Testis (tissue), 5 donors: ENCODE measurements at places on chromosomes 7 and 10. TPM values are rescaled to one million over a fixed set of nuclear protein-coding genes. Genes with fewer than 3 reads are reported as not detected.

- DNase-seq: no peak
Observed at GRCh38 chr10:126049759-126050700, 153.7 kb downstream of the FANK1 start.

- DNase-seq: no peak
Observed at GRCh38 chr10:115026056-115026745, 67.0 kb upstream of the ATRNL1 start.

DNA sequence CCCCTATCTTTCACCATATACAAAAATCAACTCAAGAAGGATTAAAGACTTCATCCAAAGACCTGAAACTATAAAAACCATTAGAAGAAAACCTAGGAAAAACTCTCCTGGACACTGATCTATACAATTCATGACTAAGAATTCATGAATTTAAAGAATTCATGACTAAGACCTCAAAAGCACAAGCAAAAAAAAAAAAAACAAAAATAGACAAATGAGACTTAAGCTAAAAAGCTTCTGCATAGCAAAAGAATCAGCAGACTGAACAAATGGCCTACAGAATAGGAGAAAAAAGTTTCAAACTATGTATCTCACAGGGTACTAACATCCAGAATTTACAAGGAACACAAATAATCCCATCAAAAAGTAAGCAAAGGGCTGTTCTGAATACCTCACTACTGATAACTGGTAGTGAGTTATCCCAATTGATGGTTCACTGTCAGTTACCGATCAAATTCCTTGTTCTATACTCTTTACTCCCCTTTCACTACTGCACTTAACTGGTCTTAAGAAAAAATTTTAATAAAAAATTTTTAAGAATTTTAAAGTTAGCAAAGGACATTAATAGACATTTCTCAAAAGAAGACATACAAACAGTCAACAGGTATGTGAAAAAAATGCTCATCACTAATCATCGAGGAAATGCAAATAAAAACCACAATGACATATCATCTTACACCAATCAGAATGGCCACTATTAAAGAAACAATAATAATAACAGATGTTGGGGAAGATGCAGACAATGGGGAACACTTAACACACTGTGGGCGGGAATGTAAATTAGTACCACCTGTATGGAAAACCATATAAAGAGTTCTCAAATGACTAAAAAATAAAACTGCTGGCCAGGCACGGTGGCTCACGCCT lies 33.2 kb downstream of the KMT2C start:
- DNase-seq: no peak

DNA sequence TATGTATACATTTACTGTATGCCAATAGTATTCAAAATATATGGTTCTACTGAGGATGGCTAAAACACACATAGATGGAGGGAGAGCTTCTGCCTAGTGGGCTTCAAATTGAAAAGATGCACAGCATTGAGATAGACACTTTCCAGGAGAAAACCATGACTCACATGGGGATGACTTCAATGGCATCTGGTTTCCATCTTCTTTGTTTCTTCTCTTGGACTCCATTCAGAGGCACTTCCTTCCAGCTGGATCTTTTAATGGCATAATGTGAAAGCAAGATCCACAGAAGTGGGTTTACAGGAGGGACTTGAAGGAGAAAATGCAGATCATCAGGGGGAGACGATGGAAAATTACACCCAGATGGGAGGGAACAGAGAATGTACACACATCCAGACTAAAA lies 84.9 kb downstream of the ZNF365 start:
- DNase-seq: no peak

DNA sequence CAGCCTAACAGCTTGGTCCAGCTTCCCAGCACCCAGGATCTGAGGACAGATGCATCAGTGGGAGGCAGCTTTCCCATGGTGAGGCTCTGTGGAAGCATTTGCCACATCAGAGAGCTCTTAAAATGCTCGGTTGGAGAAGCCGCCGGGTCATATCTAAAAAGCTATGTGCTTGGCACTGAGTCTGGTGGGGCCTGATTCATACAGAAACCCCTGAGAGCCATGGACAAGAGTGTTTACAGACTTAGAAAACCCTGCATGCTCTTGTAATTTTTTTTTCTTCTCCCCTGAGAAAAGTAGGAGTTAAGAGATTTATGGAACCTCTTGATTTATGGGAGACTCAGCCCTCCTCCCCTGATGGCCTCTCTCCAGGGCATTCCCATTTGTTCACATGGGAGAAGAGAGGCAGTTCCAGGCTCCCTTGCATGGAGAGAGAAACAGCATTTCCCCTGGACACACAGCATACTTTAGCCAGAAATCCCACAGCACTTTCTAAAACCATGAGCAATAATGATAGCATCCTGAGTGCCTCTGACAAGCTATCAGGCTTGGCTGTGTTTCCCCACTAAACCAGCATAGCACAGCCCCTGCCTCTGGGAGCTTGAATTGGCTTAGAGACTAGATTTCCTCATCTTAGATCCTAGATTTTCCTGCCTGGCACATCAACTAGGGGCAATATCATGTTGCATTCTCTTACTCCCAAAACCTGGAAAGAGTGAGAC lies 322.1 kb upstream of the AUTS2 start:
- DNase-seq: no peak

GRCh38 chr10:45640941-45641340 lies 31.6 kb downstream of the ZFAND4 start:
- no peak for DNase-seq

DNA sequence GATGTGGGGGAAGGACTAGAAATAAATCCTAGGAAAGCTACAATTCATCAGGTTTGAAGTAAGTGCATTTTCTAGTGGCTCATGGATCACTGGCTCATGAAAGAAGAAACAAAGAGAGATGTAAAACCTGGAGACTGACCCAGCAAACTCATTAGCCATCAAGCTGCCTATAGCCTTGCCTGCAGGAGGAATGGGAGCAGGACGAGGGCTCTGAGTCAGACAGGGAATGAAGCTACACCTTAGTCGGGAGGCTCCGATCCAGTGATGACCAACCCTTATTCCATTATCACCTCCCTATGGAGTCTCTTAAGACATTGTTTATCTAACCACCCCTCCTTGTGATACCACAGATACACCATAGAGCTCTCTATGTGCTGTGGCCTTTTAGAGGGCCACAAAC lies 112.5 kb upstream of the WDR11 start:
- no peak for DNase-seq

DNA sequence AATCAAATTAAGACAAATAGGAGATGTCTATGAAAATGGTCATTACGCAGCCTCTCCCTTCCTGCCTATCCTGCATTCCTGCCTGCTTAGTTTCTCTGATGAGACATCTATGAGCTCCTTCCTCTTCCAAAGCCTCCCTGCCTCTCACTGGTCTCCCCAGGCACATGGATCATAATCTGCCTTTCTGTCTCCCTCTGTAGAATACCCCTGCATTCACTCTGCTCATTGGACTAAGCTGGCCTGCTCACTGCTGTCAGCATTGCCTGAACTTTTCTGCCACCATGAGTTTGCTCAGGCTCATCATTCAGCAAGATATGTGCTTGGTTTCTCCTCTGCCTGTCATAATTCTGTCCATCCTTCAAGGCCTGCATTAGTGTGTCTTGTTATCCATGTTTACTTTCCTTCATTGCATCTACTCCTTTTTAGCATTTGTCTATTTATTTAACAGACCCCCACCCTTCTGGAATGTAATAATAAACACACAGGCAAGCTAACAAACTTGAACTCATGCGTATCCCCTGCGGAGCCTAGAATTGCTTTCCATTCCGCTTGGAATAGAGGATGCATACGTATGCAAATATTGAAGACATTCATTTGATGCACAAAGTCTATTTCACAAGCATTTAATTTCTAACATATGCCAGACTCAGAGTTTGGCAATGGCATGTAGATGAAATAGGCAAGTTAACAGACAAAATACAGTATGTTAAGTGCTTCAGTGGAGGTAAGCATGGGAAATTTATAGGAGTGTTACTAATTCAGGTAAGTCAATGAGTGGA lies 88.3 kb downstream of the PTPRZ1 start:
- DNase-seq: no peak

DNA sequence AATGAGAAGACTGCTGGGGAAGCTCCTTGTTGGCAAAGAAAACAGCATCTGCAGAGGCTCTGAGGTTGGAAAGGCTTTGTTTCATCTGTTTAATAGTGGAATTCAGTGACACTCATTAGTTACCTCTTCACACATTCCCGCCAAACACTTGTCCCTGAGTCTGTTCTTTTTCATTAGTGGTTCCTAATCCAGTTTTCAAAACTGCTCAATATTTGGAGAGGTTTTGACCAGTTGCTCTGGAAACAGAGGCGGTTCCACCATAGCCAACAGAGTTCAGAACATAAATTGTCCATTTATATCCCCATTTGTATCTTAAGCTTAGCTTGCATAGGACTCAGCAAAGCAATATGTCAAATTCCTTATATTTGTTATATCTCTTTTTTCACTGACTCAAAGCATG lies 754.6 kb downstream of the AUTS2 start:
- no peak for DNase-seq

DNA sequence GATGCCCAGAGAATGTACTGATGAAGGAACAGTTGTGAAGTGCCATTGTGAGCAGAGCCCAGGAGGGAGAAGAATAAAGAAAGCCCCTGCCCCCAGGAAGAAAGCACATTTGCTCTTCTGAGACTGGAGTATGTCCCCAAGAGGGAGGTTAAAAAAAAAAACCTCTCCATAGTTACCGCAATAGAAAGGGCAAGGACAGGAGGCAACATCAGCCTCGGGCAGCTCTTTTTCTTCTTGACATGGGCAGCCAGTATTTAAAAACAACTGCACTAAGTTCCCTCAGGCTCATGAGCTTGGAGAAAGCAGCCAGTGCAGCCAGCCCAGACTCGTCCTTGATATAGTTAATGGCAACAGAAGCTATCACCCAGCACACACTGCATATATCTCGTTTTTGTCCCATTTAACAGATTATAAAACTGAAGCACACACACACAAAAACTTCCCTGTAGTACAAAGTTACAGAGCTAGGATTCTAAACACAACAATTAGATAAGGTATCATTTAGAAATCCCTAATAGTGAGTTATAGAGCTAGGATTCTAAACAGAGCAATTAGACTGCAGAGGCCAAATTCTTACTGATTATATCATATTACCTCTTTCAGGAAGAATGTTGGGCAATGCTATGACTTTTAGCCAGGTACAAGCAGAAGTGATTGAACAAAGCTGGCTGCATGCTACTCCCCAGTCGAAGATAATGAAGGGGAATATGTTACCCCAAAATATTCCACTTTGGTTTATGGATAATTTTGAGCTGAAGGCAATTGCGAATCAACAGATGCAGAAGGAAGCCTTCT lies 823.5 kb downstream of the GRID1 start:
- no peak for DNase-seq

GRCh38 chr10:43126759-43127424 lies 11.4 kb upstream of the CSGALNACT2 start:
- DNase-seq: peak; percentile 2

- peak; percentile 15 for DNase-seq
Observed at GRCh38 chr7:106720641-106721040, 59.7 kb upstream of the CCDC71L start.

DNA sequence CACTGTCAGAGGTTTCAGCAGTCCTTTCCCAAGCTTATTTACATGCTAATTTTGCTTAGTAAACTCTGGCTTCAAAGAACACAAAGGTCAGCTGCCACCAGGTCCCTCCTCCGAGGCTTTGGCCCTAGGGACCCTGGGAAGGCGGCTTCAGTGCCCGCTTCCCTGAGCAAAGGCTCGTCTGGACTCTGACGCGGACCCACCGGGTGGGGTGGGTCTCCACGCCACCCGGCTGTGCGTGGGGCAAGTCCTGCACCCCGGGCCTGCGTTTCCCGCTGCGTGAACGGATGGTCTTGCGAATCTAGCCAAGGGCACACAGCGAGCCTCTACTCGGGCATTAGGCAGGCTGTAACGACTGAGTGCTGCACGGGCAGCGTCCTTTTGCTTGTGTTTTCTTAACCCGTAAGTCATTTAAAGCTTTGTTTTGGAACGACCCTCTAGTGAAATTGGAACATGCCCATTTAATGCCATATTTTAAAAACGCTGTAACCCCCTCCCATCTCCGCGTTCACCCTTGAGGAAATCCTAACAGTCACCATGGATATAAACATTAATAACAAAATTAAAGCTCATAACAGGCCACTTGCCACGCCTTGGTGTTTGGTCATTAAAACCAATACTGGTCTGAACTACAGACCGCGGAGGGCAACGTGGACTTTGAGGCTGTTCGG lies 828 bp downstream of the BNIP3 start:
- DNase-seq: peak; percentile 44

DNA sequence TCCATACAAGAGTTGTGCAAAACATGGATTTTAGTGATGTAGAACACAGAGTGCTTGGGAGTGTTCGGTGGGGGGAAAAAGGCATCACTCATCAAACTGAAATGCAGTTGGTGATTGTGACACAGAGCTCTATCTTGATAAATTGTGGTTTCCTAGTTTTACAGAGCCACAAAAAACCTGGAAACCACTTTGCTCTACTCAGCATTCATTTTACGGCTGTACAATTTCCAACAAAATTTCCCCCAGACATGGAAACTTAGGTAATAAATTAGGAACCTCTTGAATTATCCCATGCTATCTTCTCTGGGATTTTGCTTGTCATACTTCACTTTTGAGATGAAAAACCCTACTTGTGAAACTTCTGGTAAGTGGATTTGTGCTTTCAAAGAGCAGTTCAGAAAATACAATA lies 614.9 kb upstream of the FZD8 start:
- DNase-seq: no peak

GRCh38 chr7:8585591-8585990 lies 152.2 kb downstream of the NXPH1 start:
- no peak for DNase-seq

GRCh38 chr7:48213226-48213625 lies 42.0 kb downstream of the ABCA13 start:
- no peak for DNase-seq

DNA sequence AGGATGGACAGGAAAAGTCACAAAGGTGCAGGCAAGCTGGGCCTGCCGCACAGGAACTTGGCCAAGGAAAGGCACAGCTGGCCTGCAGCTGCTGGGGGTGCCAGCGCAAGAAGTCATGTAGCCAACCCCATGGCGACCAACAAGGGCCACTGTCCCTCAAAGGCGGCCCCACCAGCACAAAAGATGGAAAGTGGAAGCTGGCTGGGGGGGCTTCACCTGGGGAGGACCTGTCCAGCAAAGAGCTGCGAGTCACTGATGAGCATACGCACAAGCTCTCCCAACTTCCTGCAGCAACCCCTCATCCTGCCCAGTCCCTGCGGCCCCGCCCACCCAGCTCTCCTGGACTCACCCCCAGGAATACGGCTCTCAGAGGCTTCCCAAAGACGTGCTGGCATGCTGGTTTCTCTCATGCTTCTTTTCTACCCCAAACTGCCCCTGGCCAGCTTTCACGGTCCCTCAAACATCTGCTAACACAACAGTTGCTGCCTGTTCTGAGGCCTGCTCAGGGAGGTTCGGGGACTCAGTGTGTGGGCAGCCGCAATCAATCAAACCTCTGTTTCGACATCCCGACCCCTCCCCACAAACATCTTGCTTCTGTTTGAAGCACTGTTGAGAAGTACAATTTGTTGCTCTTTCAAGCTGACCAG lies 67.6 kb downstream of the FAM53B start:
- DNase-seq: no peak

The MYO3A gene
- total RNA-seq: 8.7 TPM

The PFKFB3 gene
- 65.3 TPM for total RNA-seq

The CCDC146 gene
- 34.3 TPM for total RNA-seq

The NAT16 gene
- total RNA-seq: 0.31 TPM

The PGAM2 gene
- 139 TPM for total RNA-seq

The C7orf57 gene
- total RNA-seq: 2.8 TPM

The LRRC27 gene
- 110 TPM for total RNA-seq

The ASB15 gene
- total RNA-seq: 1.1 TPM

The CEP55 gene
- total RNA-seq: 14.1 TPM

The ZMIZ2 gene
- 85.9 TPM for total RNA-seq

The SPDYE9 gene
- total RNA-seq: 1.9 TPM

The IFIT1B gene
- not detected for total RNA-seq

The GSTO1 gene
- 10.0 TPM for total RNA-seq

The APBB1IP gene
- total RNA-seq: 2.0 TPM
